ENCODE measurements at places on chromosomes 7 and 10.

DNA sequence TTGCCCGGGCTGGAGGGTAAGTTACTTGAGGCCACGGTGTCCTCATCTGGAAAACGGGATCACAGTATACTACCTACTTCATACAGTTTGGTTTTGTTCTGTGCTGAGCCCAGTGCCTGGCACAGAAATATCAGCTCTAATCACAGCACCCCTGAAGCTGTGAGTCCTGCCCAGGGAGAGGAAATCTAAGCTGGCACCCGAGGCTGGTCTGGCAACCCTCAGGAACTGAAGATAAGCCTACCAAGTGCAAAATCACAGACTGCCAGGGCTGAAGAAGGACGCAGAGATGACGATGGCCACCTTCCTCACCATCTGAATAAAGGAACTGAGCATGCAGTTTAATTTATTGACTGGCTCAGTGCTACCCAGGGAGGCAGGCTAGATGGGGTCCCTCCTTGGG, 7.7 kb upstream of the TMEM120A start:
- DNase-seq = no peak

- peak; percentile 4 for DNase-seq
These were observed 6.2 kb downstream of the PIK3AP1 start for GRCh38 chr10:96714031-96714590.

DNA sequence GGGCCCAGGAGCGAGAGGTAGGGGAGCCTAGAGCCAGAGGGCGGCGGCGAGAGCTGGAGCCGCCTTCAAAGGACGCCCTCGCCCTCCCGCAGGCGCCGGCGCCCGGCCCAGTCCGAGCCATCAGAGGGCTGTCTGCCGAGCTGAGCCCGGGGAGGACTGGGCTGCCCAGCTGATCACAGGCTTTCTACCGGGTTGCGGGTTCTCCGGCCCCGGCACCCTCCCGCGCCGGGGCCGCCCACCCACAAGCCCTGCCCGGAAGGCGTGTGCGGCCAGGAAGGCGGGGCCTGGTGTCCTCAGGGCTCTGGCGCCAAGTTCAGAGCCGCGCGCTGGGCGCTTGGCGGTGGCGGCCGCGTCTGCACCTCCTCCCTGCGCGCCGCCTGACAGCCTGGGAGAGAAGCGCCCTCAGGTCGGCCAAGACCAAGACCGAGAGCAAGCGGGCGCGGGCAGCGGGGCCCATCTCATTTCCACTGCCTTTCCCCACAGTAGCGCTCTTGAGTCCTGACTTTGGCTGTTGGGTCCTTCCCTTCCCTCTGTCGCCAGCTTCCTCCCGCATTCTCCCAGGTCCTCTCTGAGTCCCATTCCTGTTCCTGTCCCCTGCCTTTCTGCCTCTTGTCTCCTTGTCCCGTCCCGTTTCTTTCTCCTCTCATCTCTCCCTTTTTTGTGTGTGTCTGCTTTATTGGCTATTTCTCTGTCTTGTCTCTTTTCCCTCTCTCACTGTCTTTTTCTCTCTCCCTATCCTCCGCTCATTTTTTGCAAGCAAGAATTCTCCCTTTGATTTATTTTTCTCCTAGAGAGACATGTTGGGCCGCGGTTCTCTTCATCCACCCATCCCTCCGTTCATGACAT, 60.6 kb upstream of the MSMB start:
- no peak for DNase-seq

DNA sequence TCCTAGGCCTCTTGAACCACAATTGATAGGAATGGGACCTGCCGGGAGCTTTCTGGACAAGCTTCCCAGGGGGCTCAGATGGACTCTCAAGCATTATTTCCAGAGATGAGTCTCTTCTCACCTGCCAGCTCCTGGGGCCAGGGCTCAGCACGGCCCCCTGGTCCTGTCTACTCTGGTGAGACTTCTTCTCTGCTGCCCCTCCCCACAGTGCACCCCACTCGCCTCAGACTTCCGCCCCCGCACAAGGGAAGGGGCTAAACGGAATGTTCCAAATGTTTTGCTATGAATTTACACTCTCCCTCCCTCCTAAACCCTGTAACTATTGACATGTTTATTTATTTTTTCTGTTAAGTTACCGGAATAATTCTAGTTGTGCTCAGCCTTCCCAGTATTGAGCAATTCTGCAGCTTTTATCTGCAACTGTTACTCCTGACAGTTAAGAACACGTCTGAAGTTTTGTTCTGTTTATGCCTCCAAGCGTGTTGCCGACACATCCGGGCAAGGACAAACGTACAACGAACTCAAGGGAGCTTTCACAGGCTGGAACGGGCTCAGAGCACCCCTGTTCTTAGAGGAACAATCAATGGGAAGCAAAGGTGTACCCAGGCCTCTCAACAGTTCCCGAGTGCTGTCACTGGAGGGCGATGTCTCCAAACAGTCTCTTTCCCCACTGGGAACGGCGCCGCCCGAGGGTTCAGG, 55.2 kb downstream of the FHIP2A start:
- no peak for DNase-seq

DNA sequence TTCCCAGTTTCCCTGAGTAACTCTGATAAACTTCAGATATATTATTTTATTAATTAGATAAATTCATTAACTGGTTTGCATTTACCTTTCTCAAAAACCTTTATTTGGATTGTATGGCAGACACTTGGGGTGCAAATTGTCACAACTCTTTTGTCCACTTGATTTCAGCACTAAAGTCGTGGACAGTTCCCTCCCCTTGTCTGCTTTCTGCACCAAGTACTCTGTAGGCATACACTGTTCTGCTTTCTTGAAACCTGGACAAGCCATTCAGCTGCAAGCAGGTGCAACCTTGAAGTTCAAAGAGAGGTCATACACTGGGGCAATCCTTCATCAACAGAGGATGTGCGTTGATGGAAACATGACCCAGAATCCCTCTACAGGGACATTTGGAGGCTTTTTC, 162.9 kb downstream of the ARL5B start:
- no peak for DNase-seq
